ENCODE measurements at places on chromosomes 5 and 9.

DNA sequence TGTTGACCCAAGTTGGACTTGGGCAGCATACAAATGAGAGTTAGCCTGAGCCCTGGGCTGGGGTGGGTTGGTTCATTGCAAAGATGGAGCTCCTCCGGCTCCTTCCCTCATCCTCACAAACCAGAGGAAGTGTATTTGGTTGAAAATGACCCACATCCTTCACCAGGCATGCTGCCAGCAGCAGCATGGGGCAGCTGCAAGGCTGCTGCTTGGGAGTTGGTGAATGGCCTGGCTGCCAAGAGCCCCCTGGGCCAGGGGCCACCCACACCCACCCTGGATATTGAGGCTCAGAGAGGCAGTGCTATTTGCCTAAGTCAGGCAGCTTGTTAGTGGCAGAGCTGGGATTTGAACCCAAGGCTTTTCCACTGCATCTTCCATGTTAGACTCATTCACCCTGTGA is 29.5 kb downstream of the PPARGC1B start:
- DNase-seq: no peak

- no peak for DNase-seq
Measured at GRCh38 chr9:34993502-34994259, 4.1 kb downstream of the DNAJB5 start.

- DNase-seq: no peak
Measured at GRCh38 chr5:54469622-54470021, 14.1 kb downstream of the HSPB3 start.

GRCh38 chr9:129235041-129235930 is 57.2 kb upstream of the IER5L start:
- no peak for DNase-seq

GRCh38 chr9:35948451-35948850 is 9.5 kb downstream of the OR2S2 start:
- DNase-seq: no peak

DNA sequence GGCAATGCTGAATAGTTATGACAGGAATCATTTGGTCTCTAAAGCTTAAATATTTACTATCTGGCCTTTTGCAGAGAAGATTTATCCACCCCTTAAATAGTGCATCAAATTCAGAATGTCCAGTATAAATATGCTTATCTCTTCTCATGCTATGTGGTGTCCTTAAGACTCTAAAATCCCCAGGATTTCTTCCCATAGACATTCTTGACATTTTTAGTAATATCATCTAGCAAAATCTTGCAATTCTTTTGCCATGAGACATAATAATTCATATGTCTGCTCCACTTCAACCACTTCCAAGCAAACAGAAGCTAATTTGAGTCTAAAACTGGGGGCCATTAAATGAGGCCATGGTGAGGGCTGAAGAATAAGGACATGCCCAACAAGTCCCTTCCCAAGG is 1923.4 kb upstream of the CDH9 start:
- no peak for DNase-seq

GRCh38 chr9:38668791-38669466 is 48.5 kb upstream of the ANKRD18A start:
- DNase-seq: no peak

GRCh38 chr9:120510816-120511215 is 69.2 kb downstream of the CDK5RAP2 start:
- DNase-seq: no peak

GRCh38 chr9:94175669-94176068 is 83.4 kb upstream of the ZNF169 start:
- DNase-seq: no peak

- DNase-seq: no peak
Measured at GRCh38 chr5:40981420-40981819, 72.1 kb downstream of the C7 start.
